ENCODE measurements at places on chromosomes 2 and 18.

- DNase-seq, result no peak
Observed at GRCh38 chr2:11043245-11043644, 112.0 kb upstream of the SLC66A3 start.

DNA sequence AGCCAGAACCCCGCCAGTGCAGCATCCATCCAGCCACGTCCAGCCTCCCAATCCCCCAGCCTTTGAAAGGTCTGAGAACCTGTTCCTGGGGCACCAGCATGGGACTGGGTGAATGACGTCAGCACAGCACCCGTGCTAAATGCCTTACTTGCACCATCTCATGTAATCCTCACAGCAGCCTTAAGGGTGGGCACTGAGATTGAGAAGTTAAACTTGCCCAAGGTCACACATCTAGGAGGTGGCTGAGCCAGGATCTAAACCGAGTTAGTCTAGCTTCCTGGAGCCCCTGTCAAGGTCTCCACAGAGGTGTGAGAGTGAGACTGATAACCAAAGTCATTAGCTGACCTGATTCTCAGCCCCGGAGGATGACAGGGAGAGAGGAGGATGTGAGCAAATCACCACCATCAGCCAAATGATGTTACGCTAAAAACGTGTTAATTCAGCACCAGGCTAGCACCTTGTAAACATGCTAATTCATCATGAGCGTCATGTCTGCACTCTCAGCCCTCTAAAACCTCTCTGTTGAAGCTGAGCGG lies 4.6 kb downstream of the CD8A start:
- no peak for DNase-seq

DNA sequence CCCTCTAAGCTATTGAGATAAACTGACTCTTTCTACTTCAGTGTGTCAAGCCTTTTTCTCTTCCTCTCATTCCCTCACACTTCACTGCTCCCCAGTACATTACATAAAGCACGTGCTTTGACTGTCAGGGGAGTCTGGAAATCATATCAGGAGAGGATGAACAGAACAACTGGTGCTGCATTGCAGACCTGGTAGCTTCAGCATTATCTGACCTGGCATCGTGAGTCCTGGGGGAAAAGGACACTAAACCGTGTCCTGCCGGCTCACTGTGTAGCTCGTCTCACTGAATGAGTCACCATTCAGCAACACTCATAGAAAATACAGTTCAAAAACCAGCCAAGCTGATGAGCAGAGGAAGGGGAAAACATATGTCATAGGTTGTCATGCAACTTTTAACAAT lies 108.5 kb upstream of the UNC80 start:
- DNase-seq, result peak; percentile 45

DNA sequence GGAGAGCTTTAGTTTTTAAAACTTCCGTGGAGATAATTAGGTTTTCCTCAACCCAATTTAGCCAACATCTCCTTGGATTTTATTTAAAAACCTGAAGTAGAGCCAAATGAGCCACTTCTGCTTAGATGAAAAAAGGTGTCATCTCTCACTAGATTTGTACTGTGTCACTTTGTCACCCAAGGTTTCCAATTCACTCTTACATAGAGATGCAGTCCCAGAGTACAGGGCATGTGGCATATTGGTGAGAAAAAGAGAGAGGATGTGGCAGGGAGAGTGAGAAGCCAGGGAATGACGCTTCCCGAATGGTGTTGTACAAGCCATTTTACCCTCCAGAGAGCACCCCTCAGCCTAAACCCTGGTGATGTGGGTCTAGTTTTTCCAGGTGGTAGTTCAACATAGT lies 44.4 kb upstream of the CTLA4 start:
- DNase-seq, result no peak

GRCh38 chr2:43221124-43221762 lies 5.2 kb downstream of the ZFP36L2 start:
- DNase-seq, result peak; percentile 88

GRCh38 chr2:104914509-104914908 lies 60.6 kb downstream of the POU3F3 start:
- DNase-seq, result no peak

DNA sequence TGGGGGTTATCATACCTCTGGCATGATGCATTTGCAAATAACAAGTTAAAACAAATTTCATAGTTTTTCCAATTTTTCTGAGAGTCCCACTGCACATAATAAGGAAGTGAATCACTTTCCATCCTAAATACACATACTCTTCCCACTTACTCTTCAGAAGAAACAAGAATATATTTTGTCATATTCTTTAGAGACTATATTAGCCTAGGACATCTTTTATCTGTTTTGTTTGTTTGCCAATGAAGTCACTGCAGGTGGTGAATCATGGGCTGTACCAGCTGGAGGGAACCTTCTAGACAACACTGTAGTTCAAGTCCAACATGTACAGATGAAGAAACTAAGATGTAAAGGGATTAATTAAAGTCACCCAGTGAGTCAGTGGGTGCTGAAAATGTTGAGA lies 116.8 kb downstream of the XIRP2 start:
- no peak for DNase-seq

DNA sequence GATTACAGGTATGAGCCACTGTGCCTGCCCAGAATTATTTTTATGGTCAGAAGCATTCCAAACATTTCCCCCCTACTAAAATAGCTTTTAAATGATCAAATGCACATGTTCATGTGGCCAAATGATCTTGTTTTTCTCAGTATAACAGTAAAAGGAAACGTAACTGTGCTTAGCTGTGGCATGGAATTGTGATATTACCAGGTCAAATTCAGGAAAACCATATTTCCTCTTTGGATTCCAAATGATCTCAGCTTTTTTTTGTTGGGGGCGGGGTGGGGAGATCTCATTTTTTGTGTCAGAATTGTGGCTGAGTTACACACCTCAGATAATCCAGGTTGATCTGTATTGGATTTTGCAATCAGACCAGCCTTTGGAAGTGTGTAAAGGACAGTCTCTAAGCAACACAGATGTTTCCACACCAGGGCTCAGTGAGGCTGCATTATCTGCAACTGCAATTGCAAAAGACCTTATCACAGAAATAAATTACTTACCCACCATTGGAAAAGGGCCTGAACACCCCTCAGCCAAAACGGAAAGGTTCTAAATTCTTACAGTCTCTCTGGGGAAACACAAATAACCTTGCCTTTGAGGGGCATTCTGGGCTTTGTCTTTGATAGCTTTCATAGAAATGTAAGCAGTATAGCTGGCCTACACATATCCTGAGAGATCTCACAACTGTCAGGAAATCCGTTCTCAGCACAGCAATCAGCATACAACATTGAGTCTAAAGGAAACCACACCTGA lies 8.4 kb downstream of the CASP10 start:
- DNase-seq, result no peak

- DNase-seq, result peak; percentile 27
Observed at GRCh38 chr2:2777213-2777612, 446.1 kb upstream of the MYT1L start.

DNA sequence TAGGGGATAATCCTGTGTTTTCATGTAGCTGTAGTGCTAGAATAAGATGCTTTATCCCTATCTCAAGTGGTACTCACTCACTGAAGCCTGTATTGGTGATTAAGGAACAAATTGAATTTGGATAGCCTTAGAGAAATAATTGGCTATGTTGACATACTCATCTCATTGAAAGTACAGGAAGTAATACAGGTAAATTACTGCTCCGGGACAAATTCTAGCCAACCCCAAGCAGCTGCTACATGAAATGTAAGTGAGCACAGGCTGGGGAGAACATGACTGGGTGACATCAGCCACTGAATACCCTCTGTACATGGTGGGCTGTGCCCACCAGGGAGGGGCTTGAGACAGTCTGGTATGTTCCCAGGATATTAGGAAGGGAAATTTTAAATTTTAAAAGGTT lies 188.4 kb upstream of the RASGRP3 start:
- DNase-seq, result no peak

DNA sequence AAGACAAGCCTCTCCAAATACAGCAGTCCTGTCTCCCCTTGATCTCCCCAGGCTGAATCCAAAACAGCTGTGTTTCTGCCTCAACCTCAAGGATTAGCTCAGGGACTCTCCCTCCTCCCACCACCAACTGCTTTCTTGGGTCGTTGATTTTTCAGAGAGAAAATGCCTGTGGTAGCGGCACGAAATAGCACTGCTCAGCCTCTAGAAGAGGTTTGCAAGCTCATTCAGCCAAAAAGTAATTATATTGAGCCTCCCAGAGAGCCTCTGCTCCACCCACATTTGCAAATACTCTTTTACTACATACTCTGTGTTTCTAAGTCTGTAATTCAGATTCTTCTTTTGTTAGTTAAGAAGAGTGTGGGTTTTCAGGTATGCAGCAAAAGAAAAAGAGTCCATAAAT lies 396.4 kb upstream of the TNP1 start:
- no peak for DNase-seq

DNA sequence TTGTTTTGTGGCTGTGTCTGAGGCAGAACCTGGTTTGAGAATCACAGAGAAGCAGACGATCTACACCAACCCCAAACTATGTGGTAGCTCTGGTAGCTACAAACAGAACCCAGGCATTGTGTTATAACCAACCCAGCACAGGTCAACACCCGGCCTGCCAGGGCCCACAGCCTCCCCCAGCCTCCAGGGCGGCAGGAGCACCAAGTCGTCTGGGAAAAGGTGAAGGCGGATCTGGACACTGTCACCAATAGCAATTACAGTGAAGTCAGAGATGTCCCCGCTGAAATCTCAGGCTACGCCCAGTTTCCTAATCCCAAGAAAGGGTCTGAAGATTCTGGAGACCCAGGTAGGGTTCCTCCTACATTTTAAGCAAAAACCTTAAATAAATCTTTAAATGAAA lies 3.6 kb downstream of the HJURP start:
- DNase-seq, result no peak

- DNase-seq, result no peak
Observed at GRCh38 chr18:78402440-78402839, 577.2 kb upstream of the SALL3 start.

DNA sequence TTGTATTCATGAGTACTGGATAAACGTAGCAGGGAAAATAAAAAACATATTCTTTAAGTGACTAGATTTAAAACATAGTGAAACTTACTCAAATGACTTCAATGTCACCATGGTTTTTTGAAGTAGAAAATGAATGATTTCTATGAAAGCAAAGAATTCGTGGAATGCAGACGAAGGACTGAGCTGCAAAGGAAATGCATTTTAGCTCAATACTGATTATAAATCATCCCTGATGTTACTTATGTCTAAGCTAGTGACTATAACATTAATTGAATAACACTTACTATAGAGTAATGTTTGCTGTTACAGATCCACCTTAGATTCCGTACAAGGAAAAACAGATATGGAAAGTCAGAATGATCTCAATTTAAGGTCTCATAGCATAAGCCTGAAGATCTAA lies 1257.7 kb upstream of the CDH2 start:
- no peak for DNase-seq

GRCh38 chr18:48795696-48796095 lies 155.1 kb downstream of the SMAD7 start:
- DNase-seq, result no peak

DNA sequence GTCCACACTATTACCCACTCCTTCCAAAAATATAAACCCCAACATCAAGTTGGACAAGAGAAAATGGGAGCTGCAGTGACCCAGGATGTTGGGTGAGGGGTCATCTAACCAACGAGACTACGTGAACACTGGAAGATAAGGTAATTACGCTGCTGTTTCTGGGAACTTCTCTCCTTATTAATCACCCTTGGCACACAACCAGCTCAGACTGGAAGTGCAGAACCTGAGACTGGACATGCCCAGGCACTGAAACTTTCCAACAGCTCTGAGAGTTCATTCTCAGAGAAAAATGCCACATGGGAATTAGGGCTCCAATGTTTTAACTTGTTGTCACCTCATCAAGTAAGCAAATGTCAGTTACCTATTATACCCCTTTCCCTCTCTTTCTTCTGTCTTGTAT lies 135.3 kb downstream of the CCDC148 start:
- no peak for DNase-seq

DNA sequence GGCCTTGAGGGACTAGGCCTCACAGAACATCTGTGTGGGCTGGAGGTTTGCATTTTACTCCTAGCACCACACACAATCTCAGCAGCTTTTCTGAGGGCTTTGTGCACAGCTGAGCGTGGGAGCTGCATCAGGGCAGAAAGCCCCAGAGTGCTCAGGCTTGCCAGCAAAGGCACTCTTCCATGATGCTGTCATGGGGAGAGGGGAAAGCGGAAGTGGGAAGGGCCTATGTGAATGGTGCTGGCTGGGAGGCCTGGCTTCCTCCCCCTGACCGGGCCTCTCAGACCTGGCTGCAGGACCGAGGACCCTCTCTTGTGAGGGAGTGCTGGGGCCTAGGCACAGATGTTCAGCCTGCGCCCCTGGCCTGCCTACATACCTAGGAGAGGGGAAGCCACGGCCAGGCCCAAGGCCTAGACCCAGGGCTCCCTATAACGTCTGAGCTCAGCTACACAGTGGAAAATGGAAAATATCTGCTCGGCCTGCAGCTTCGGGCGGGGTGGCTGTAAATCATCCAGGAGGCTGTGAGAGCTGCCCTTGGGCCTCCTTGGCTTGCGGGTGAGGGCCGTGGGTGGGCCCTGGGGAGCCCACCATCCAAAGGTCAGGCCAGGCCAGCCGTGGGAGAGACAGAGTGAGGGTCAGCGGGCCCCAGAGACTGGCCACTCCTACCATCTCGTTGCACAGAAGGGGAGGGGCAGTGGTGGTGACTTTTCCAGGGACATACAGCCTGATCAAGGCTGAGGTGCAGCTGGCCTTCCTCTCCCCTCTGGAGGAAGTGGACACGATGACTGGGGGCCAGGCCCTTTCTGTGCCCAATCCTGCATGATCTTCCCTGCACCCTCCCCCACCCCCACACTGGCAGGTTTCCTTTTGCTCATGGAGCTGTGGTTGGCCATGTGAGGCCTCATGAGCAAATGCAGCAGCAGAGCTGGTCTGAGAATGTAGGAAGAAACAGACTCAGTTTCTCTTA lies 22.8 kb downstream of the GLI2 start:
- DNase-seq, result no peak

DNA sequence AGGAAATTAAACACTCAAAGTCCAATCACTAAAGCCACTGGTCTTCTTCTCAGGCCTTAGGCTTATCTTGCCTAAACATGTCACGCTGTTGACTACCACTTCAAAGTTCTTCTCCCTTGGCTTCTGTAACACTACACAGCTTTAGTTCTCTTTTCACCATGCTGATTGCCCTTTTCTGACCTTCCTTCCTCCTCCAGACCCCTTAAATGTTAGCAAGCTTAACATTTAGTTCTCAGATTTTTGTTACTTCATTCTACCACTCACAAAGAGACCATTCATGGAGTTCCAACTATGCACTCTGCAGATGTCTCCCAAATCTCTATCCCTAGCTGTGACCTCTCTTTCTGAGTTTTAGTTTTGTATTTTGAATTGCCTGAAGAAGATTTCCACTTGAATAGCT lies 64.4 kb downstream of the TTC21B start:
- DNase-seq, result no peak
